ENCODE measurements at places on chromosomes 7 and 10.

- DNase-seq = peak; percentile 58
Observed at GRCh38 chr10:29386342-29386999, 97.6 kb downstream of the LYZL1 start.

DNA sequence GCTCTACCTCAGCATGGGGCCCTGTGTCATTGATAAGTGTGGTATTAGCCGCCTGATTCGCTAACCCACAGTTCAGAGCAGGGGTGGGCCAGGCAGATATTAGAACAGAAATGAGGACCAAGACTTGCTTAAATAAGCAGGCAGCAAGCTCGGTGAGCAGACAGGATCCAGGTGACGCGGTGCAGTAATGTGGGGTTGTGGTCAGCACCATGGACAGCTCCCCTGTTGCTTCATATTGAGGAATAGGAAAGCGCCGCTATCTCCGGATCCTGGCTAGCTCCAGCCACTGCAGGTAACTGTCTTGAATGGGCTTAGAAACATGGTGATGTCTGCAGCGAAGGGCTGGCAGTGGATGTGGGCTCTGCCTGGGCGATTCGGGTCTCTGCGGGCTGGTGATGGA lies 51.3 kb upstream of the GPR26 start:
- DNase-seq = peak; percentile 68

DNA sequence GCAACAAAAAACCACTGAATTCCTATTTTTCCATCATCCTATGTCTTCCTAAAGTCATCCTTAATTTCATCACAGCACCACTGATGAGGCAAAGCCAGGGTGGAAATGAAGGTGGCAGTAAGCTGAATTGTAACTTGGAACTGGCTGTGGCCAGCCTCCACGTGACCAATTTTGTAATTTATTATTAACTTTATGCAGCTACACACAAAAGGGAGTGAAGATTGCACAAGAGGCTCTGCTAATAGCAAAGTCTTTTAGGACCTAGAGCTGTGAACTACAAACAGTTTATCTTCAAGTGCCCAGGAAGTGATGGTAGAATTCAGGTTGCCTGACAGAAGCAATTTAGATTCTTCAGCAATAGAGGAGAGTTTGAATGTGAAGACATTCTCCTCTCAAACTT lies 176.4 kb downstream of the CCDC71L start:
- no peak for DNase-seq

DNA sequence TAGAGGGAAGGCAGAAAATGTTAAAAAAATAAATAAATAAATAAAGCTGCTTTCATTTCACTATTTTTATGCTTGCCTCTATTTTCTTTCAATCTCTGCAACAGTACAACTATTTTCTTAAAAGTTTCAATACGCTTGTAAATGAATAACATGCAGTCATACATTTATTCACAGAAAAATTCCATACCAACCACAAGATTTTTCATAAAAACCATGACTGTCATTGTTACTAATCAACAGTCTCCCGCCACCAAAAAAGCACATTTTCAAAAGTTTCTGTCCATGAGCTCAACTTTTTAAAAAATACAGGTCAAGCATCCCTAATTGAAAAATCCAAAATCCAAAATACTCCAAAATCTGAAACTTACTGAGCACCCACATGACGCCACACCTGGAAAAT lies 5.3 kb downstream of the PARD3 start:
- DNase-seq = no peak

DNA sequence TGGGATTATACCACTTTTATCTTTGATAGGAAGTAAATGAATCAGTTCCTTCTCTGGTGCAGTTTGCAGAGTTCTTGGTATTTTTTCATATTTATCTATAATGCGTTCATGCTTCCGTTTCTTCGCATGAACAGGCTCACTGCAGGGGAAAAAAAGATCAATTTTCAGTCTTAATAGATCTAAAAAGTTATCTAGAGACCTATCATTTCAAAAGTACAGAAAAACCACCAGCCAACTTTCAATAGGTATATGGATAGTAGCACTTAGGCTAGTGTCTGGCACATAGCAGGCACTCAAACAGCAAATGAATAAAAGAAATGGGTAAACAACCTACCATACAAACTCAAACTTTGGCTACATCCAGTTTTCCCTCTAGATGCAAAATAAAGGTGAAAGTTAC lies 5.5 kb downstream of the NOC3L start:
- no peak for DNase-seq

All from retina (tissue), 1 donor.